NCI-H2081 (cell line): ENCODE measurements at places on chromosomes 4 and X.

DNA sequence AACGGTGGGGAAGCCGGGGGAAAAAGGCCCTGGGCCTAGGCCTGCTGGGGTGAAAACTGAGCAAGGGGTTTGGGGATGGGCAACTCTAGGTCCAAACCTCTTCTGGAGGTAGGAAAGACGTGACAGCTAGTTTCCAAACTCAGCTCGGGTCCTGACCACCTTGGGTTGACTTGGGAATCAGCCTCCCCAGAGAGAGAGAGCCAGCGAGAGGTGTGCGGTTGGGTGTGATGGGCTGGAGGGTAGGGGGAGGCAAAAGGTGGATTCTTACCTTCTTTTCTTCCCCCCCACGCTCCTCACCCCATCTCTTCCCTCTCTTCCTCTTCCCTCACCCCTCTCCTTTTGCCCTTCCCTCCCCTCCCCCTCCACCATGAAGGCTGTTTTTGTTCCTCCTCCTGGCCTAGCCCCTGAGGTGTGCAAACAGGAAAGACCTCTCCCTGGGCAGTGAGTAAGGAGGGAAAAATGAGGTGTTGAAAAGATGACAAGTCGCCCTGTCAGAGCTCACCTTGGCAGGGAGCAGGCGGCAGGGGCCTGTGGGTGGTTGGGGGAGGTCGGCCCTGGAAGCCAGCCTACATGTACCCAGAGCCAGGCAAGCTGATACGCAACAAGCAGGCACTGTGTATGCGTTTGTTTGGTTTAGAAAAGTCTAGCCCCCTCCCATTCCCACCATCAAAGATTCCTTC, 14.8 kb downstream of the PJA1 start:
- no peak for DNase-seq

DNA sequence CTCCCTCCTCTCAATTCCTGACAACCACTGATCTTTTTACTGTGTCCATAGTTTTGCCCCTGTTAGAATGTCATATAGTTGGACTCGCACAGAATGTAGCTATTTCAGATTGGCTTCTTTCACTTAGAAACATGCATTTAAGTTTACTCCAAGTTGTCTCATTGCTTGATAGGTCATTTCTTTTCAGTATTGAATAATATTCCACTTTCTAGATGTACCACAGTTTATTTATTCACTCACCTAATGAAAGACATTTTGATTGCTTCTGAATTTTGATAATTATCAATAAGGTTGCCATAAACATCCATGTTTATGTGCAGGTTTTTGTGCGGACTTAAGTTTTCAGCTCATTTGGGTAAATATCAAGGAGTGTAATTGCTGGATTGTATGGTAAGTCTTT, 38.5 kb downstream of the SLC9B1 start:
- DNase-seq, result no peak

- no peak for DNase-seq
Observed at GRCh38 chr4:2875556-2875955, 31.9 kb downstream of the ADD1 start.

GRCh38 chrX:136822337-136823095, 41.8 kb upstream of the ARHGEF6 start:
- no peak for DNase-seq

GRCh38 chrX:112644713-112645112, 35.0 kb downstream of the LHFPL1 start:
- no peak for DNase-seq

DNA sequence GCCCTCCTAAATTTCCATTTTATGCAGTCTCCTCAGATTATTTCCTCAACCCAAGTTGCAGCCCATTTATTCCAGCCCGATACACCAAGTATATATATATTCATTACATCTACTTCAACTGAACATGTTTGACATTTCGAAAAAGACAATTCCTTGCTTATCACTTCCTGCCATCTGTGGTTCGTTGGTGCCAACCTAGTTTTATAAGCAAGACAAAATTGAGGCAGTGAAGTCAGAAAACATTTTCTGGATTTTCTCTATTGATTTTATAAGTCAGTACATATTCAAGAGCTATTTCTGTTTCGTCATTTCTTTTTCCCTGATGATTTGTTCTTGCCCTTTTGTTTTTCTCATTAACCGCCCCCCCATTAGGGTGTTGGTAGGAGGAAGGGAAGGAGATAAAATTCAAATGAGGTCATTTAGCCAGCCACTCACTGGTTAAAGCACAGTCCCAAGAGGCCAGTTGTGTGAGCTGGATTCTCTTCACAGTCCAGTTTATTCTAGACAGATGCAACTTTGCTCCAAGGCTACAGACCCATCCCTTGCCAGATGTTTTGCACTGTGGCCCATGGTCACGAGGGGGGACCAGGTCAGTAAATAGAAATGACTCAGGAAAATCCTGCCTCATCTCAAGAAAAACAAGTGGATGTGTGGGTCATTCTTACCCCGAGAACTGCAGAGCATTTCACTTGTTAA, 20.3 kb upstream of the VEGFD start:
- DNase-seq, result no peak

DNA sequence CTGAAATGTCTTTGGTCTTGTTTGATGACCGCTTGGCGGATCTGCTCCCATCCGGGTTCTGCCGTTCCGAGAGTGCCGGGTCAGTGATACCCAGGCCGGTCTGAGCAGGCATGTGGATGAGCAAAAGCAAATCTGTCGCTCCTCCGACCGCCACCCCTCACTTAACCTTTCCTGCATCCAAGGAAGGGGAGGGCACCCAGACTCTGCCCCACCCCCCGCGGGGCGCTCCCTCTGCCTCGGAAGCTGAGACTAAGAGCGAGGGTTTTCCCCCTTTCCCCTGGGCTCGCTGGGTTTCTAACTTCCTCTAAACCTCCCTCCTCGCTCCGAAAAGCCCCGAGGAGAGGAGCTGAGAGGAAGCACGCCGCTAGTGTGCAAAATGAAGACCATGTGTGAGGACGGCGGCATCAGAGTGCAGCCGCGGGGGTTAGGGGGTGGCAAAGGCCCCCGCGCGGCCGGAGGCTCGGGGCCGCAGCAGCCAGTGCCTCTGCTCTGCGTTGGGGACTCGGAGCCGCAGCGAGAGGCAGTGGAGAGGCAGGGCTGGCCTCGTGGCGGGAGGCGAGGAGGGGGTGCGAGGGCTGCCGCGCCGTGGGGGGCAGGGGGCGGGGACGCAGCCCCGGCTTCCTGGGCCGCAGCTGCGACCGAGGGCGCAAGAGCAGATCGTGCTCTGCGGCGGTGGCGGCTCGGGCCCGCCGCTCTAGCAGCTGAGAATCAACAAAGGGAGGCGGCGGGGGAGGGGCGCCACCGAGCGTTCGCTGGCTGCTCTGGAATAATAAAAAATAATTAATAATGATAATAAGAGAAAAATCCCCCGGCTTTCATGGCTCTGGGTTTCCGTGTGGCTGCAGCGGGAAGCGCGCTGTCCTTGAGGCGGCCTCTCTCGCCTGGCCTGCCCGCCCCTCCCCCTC, 55.8 kb upstream of the BCOR start:
- DNase-seq, result peak; percentile 89

GRCh38 chr4:155639704-155640523, 26.7 kb upstream of the GUCY1A1 start:
- DNase-seq, result no peak

DNA sequence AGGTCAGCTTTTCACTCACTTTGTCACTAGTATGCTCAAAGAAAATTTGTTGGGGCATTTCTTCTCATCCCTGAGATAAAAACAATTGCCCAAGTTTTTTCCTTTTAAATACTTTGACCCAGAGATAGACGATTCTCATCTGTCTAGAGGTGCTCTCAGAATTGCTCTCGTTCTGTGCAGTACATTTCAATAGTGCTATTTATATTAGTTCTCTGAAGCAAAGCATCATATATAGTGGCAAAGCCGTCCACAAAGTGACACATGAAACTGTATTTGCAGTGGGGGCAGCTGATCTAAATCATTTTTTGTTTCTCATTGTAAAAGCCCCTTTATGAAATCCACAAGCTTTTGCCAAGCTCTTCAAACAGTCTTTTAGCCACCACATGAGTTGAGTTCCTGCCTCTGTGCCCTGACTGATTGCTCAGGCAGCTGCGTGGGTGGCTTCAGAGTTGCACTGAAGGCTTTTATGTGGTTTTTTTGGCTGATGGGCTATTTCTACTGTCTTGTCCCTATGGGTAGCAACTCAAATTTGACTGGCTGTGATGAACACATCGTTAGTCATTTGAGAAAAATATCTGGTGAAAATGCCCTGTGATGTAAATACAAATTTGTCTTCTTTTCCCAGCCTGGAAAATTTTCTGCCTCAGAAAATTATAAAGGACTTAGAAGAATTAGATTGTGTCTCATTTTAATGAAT, 119.1 kb upstream of the OTUD4 start:
- DNase-seq, result no peak

DNA sequence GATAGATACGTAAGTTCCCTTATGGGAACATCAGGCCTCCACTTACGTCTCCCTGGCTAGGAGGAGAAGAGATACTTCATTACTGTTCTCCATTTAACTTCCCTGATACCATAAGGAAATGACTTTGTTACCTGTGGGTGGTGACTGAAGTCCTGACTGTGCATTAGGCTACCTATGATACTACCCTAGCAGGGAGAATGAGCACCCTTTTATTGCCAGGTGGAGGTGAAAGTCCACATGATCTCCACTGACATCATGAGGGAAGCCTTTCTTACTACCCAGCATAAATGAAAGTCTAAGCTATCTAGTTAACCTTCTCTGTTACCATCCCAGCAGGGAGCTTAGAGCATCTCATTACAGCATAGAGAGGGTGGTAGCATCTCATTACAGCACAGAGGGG, 24.4 kb upstream of the LAMTOR3 start:
- DNase-seq, result no peak
